ENCODE measurements at places on chromosomes 12 and 14.
A peak's percentile ranks its signal among the peaks of the same experiment; 100 is the strongest.

GRCh38 chr12:19893514-19893913 lies 454.2 kb downstream of the AEBP2 start:
- no peak for DNase-seq

DNA sequence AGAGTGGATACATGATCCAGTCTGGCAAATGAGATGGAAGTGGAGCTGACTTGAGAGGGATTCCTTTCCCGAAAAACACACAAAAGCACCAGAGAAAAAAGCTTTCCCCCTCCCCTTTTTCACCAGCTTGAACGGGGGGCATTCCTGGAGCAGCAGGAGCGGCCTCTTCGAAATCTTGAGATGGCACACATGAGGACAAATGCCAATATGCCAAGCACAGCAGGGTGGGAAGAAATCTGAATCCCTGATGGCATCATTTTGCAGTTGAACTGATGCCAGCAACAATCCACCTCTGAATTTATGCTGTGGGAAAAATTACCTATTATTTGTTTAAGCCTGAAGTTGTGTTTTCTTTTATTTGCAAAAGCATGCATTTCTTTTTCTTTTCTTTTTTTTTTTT lies 29.7 kb upstream of the BICD1 start:
- no peak for DNase-seq

GRCh38 chr12:91311081-91311480 lies 128.5 kb upstream of the DCN start:
- DNase-seq, result peak; percentile 58

DNA sequence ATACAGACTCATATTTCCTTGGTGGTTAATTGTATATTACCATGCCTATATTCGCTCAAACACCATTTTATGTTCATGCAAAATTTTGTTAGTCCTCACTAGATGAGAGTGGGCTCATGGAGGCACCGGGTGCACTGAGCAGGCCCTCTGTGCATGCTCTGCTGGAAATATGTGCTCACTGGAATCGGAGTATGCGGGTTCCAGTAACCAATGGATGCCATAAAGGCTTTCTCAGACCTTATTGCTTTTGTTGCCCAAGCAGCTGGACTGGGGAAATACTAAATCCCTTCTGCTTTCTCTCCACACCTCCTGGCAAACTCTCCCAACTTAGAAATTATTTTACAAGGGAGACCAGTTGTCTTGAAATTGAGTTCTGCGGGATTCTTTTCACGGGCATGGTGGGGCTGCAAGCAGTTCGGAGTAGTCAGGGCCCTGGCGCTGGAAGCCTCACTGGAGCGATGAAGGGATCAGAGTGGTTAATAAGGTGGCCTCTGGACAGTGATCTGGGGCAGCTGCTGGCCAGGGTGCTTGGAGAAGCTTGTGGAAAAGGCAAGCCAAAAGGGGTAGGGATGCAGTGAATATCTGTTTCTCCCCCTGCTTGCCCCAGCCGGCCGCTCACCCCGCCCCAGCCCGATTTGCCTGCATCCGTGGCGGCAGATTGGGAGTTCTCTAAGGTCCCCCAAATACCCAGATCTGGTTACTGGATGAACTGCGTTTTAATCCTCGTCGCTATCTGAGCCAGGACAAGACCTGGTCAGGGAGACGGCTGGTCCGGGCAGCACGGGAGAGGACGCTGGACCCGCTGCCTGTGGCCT lies 7.4 kb upstream of the HOXC6 start:
- DNase-seq, result no peak

DNA sequence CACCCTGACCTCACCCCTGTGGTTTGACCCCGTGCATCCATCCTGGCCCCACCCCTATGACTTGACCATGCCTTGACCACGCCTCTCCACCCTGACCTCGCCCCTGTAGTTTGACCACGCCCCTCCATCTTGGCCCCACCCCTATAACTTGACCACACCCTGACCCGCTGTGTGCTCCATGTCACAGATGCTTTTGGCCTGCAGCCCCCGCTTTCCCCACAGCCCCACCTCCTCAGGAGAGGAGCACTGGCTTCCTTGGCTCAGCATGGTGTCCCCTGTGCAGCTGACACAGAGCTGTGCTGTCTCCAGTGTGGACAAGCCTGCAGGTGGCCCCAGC lies 269.9 kb upstream of the SFSWAP start:
- no peak for DNase-seq

DNA sequence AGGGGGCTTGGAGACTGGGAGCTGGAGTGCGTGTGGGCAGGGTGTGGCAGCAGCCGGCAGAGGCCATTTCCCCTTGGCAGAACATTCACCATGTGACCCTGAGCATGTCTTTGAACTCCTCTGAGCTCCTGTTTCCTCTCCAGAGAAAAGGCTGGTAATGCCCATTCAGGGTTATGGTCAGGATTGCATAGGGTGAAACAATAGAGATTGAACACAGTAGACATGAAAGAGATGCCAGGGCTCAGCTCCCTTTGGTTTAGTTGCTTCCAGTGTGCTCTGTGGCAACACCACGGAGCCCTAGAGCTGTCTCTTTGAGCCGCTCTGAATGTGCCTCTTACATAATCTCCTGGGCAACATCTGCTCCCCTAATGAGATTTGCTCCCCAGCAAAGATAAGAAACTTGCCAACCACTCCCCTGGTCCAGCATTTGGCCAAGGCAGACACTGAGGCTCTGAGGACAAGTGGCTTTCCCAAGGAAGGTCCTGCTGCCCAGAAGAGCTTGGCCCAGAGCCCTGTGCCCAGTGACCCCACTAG lies 4.6 kb downstream of the IFI27 start:
- DNase-seq, result no peak

DNA sequence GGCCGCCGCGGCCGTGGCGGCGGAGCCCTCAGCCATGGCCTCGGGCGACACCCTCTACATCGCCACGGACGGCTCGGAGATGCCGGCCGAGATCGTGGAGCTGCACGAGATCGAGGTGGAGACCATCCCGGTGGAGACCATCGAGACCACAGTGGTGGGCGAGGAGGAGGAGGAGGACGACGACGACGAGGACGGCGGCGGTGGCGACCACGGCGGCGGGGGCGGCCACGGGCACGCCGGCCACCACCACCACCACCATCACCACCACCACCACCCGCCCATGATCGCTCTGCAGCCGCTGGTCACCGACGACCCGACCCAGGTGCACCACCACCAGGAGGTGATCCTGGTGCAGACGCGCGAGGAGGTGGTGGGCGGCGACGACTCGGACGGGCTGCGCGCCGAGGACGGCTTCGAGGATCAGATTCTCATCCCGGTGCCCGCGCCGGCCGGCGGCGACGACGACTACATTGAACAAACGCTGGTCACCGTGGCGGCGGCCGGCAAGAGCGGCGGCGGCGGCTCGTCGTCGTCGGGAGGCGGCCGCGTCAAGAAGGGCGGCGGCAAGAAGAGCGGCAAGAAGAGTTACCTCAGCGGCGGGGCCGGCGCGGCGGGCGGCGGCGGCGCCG lies 381 bp downstream of the YY1 start:
- DNase-seq, result no peak

DNA sequence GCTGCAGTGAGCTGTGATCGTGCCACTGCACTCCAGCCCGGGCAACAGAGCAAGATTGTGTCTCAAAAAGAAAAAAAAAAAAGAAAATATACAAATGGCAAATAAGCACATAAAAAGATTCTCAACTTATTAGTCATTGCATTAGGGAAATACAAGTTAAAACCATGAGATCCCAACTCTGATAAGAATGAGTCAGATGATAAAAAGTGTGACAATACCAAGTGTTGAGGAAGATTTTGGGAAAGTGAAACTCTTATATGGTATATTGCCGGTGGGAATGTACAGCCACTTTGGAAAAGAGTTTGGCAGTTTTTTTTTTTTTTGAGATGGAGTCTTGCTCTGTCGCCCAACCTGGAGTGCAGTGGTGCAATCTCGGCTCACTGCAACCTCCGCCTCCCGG lies 7.6 kb upstream of the PRPF40B start:
- DNase-seq, result no peak

- DNase-seq, result no peak
Observed at GRCh38 chr12:113756609-113757008, 209.5 kb downstream of the RBM19 start.

DNA sequence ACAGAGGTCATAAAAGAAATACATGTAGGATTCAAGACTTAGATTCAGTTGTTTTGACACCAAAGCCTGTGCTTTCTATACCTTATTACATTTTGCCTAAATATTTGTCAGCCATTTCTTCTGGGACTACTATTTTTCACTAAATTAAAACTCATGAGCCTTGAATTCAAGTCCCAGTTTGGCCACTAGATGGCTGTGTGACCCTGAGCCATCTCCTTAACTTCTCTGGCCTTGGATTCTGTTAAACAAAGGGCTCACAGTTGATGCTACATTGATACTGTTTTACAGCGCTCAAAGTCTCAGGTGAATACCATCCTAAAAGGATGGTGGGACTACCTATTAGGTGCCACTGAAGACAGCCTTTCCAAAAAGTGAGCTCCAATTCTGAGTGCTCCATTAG lies 39.6 kb upstream of the CCDC198 start:
- DNase-seq, result no peak

GRCh38 chr12:92129609-92130008 lies 16.0 kb downstream of the BTG1 start:
- no peak for DNase-seq

GRCh38 chr14:40981247-40981646 lies 625.4 kb upstream of the LRFN5 start:
- DNase-seq, result no peak

GRCh38 chr14:36655963-36656686 lies 5.5 kb upstream of the PAX9 start:
- no peak for DNase-seq

GRCh38 chr12:98873776-98874175 lies 228.7 kb downstream of the APAF1 start:
- no peak for DNase-seq

DNA sequence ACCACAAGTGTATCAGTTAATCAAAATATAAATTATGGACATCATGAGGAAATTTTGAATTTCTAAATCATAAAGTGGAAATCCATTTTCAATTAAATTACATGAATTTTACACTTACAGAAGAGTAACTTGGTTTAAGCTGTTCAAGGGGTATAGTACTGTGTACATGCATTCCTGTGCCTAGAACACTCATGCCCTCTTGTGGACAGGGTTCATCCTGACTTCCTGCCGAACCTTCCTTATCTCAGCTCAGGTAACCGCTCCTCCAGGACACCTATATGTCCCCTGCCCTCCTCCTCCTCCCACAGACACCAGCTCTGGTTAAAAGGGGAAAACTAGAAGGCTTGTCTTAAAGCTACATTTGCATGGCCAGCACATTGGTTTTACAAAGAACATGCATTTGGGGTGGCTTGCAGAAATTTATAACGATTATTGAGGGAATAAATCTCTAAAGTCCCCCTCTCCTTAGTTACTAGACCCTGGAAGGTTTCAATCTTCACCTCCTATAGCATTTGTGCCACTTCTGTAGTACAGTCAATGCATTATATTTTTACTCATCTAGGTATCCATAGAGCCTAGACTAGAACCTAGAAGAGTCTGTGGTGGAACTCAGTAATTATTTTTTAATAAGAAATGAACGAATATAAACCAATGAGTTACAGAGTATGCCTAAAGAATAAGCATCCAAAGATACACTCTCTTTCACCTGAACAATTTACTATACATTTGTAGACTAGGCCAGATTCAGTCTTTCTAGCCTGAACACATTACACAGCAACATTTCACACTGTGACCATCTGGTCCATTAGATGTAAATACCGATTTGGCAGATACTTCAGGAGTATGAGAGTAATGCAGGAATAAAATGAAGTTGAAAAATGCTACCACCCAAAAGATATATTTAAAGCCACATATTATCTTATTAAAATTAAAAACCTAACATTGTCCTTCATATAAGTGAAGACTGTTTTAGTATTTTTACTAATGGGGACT lies 345.6 kb downstream of the PAWR start:
- peak; percentile 5 for DNase-seq

DNA sequence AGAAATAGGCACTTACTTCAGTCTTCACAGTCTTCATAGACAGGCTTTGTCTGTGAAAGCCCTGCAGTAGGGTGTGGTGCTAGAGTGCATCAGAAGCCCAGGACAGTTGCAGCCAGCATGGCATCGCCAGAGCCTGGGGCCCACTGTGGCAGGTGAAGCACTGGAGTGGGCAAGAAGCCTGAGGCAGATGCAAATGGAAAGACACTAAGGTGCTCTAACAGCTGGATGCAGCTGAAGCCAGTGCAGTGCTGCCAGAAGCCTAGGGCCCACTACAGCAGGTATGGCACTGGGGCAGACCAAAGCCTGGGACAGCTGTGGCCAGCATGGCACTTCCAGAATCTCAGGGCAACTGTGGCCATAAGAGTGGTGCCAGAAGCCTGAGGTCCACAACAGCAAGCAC lies 358.6 kb downstream of the SYT1 start:
- DNase-seq, result no peak

DNA sequence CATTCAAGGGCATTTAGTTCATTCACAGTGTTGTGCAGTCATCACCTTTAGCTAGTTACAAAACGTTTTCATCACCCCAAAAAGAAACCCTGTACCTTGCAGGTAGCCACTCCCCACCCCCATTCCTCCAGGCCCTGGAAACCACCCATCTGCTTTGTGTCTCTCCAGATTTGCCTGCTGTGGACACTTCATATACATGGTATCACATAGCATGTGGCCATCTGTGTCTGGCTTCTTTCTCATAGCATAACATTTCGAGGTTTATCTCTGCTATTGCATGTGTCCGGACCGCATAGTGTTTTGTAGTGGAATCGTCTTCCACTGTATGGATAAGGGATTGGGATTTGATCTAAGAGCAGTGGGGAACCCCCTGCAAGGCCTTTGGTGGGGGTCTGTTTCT lies 143.1 kb downstream of the AACS start:
- DNase-seq, result no peak

DNA sequence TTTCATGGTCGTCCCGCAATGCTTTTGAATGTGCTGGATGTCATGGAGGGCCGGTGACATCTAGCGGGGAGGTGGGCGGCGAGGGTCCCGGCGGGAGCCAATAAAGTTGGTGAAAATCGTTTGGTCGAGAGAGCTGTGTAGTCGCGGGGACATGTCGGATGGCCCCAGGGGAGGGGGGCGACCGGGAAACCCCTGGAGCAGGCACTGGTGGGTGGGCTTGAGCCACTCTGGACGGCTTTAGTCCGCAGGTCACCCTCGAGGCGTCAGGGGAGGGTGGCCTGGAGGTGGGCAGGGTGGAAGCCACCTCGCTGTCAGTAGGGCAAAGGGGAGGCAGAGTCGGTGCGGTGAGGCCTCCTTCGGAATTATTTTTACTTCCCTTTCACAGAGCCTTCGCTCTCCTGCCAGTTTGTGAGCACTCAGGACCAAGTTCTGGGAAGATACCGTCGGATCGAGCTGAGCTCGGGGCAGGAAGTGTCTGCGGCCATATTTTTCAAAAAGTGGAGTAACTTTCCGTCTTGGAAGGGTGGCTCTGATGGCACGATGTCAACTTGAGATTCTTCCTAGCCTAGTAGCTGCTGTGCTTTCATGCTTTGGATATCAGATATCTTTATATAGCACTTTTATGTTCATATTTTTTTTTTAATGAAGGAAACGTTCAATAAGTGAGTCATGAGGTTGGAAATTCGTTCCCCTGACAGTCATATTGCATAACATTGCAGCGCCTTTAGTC lies 28.2 kb downstream of the WBP11 start:
- DNase-seq, result no peak

DNA sequence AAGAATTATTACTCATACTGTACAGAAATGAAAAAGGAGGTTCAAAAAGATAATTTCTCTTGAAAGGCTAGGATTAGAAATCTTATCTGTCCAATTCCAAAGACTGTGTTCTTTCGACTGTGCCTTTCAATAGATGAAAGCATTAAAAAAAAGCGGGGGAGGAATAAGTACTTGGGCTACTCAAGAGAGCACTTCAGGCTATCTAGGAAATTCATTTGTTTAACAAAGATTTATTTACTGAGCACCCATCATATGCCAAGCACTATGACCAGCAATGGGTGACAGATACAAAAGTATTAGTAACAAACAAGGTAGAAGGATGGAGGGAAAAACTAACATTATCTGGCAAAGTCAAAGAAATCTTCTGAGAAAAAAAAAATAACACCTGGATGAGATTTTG lies 37.4 kb downstream of the SENP1 start:
- no peak for DNase-seq
